ENCODE measurements at places on chromosomes 4 and X.

DNA sequence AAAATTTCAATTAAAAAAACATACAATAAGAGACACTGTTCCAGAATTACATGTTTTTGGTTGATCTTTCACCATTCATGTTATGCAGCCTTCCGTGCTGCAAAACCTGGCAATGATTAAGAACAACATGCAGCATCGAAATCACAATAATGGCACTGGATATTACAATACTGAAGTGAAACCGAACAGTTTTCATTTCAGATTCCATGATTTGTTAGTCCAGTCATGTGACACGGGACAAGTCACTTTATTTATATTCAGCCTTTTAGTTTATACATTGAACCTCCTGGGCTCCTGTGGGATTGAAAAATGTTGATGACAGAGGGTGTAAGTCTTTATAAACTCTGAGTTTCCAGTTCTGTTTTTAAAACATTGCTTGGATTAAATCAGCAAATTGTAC, 142.5 kb upstream of the TTC29 start:
- DNase-seq, result no peak

DNA sequence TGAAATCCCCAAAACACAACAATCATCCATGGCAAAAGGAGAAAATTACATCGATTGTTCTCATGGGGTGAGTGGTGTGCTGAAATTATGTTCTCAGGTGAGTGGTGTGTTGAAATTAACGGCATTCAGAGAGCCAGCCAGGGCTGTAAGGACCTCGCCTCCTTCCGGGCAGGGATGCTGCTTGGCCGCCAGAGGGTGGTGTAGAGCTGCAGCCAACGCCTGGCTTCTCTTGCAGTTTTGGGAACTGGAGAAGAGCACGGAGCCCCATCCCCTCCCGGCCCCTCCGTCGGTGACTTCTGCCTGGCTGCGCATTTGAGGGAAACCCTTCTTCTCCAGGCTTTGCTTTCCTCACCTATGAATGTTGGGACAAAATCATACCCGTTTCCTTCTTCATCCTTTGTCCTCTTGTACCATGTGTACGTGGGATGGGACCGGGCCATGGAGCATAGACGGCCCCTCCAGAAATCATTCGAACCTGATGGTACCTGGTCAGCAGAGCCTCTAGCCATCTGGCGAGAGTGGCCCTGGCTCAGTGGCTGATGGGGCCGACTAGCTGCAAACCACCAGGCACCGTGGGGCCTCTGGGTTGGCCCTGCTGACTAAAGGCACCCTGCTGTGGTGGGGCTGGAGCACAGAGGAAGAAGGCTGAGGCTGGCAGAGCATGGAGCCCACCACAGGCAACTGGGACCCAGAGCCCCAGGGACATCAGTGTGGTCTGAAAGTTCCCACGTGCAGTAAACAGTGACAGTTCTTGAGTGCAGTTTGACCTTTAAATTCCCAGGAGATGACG, 28.4 kb downstream of the TRMT44 start:
- DNase-seq, result no peak

DNA sequence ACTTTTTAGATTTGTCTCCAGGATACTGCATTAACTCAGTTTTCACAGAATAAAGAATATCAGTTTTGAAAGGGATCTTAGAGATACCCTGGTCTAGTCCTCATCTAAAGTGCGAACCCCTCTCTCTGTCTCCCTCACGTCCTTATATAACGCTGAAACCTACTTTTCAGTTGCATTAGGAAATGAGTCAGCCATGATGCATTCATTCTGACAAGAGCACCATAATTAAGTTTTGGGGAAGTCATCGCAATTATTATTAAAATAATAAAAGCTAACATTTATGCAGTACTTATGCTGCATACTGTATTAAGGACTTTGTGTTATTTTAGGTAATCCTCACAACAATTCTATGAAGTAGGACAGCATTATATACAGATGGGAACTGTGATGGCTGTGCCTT, 116.1 kb downstream of the REELD1 start:
- DNase-seq, result no peak

DNA sequence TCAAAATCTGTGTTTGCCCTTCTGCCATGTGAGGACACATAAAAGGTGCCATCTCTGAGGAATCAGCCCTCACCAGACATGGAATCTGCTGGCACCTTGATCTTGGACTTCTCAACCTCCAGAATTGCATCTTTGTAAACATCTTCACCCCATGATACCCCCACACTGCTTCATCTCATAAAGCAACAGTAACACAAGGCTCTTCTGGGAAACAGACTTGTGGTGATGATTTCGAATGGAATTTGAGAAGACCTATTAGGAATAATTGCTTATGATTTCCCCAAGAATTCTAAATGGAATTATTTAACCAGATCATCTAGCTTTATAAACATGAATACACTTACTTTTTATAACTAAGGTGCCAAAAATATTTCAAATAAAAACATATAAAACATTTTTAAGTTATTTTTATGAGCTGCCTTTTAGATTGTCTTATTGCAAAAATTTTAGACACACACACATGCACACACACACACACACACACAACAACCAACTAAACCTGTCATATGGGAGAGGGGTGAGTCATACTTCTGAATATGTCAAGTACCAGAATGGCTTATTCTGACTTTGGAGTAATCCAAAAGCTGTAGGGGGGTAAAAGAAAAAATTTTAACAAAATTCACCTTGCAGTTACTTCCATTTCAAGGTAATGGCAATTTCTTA, 82.0 kb downstream of the USP46 start:
- no peak for DNase-seq

- no peak for DNase-seq
These were observed 35.3 kb upstream of the PTPN13 start for GRCh38 chr4:86558797-86559196.

GRCh38 chr4:66572949-66573348, 902.7 kb upstream of the EPHA5 start:
- DNase-seq, result no peak

DNA sequence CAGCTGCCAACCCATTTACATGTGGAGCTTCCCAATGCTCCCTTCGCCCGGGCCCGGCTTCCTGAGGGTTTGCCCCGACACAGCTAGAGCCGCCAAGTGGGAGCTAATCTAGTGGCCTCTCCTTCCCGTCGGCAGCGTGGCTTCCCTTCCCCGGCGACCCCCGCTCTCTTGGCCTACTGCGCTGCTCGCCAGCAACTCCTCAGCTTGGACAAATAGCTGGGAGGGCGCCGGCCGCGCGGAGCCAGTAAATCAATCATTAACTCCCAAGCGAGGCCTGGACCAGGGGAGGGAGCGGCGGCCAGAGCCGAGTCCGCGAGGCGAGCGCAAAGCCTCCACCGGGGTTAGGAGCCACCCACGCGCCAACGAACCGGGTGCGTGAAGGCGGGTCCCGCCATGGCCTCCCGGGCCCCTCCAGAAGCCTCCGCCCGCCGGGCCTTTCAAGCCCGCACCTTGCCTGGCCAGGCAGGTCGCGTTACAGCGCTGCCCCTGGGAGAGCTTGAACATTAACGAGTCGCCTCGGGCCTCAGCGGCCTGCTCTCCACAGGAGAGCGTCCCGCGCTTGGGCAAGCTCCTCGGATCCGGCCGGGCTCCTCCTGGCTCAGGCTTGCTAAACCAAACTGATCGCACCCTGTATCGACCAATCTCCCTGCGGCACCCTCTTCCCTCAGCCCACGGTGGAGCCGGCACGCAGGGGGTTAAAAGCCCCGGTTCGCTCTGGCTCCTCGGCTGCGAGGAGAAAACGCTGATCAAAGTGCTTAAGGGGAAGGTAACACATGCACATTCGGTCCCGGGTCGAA, 10.6 kb upstream of the BCOR start:
- DNase-seq, result no peak

DNA sequence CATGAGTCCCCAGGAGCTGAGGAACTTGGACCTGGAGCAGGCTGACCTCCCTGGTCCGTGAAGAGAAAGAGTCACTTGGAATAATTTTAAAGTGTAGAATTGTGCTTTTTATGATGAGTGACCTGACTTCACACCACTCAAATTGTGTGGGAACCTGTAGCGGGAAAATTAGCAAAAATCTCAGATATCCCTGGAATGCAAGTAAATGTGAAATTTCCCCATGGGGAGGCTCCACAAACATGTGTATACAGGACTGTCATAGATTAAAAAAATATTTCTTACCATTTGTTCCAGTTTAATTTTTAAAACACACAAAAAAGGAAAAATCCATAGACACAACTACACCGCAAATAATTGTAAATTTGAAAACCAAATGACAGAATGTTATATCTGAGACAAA, 1079.6 kb upstream of the PABPC4L start:
- no peak for DNase-seq

- no peak for DNase-seq
These were observed 95.8 kb downstream of the NHSL2 start for GRCh38 chrX:72006461-72006860.

GRCh38 chr4:8777320-8778196, 94.1 kb downstream of the HMX1 start:
- no peak for DNase-seq

DNA sequence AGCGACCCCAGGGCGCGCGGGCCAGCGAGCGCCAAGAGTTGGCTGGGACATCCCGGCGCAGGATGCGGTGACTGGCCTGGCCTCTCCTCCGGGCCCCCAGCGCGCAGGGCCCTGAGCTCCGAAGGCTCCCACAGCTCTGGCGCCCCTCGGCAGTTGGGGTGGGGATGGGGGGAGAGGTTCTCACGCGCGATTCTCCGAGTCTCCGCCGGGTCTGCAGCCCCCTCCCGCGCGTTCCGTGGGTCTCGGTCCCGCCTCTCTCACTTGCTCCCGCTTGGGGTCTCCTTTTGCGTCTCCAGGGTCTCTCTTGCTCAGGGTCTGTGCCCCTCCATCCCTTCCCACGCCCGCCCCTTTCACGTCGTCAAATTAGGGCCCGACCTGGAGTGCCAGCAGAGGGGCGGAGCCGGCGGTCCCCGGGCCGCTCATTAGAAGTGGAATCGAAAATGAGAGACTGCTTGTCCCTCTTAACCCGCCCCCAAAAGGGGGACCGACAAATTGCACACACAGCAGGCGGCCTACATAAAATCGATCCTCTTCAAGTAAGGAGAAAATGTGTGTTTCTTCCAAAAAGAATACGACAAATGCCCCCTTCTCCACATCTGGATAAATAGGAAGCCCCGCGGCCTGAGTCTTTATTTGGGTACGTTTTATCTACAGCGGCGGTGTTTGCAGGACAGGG, 877 bp upstream of the NKX1-1 start:
- DNase-seq, result no peak

DNA sequence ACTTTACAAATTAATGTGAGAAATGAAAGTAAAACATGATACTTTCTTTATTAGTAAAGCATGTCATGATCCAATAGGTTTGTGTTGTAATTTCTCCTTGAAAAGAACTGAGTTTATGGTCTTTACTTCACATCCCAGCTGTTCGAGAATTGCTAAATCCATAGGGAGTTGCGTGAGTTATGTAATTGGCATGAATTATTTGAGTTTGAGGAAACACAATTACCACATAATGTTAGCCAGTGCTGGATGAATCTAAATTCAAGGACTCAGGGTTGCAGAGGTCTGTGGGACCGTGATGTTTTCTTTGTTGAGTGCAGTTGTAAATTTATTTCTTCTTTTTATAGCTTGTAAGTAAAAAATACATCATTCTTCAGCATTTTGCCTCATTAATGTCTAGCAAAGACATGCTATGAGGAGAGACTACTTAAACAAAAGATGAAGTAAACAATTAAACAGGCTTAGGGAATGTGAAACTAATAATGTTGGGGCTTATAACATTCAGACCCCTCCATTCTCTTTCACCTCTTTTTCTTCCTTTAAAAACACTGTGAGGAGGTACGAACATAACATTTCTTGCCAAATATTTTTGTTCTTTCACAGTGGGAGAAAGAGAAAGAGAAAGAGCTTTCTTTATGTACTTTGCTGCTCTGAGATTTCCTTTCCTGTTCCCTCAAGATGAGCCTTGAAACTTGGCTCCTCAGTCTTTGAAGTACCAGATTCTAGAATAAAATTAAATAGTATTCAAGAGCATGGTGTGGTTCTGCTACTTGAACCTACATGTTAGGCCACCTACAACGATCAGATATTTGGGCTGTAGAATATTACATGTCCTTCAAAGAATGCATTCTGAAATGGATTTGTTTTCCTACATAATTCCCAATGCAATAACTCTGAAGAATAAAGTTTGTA, 159.6 kb upstream of the ANK2 start:
- no peak for DNase-seq

- no peak for DNase-seq
These were observed 35.7 kb downstream of the FANCB start for GRCh38 chrX:14837155-14837554.

- DNase-seq, result no peak
These were observed 548.0 kb upstream of the IGFBP7 start for GRCh38 chr4:57658188-57658587.

GRCh38 chr4:173802662-173803022, 272.6 kb upstream of the HAND2 start:
- no peak for DNase-seq

GRCh38 chr4:99826016-99826415, 9.4 kb downstream of the DAPP1 start:
- DNase-seq, result no peak

GRCh38 chr4:87390551-87390890, 467 bp downstream of the HSD17B11 start:
- DNase-seq, result no peak

- no peak for DNase-seq
These were observed 134.4 kb downstream of the DDX53 start for GRCh38 chrX:23134136-23134535.

- no peak for DNase-seq
These were observed 8.3 kb upstream of the PDE6B start for GRCh38 chr4:616911-617643.

DNA sequence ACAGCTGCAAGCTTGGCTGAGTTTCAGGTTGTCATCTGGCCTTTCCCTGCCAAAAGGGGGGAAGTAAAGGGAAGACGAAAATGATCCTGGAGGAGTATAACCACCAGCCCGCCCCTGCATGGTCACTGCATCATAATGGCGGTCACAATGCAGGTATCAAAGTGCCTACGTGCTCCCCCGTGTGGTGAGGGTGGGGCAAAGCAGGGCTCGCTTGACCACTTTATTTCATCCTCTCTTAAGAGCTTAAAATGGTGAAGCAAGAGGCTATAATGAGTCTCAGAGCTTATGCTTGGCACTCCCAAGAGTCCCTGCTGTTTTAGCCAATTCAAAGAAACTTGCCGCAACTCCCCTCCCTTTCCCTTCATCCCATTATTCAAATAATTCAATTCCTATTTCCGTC, 105.6 kb downstream of the APOOL start:
- DNase-seq, result no peak

- DNase-seq, result no peak
These were observed 78.5 kb upstream of the MTNR1A start for GRCh38 chr4:186633844-186634243.

DNA sequence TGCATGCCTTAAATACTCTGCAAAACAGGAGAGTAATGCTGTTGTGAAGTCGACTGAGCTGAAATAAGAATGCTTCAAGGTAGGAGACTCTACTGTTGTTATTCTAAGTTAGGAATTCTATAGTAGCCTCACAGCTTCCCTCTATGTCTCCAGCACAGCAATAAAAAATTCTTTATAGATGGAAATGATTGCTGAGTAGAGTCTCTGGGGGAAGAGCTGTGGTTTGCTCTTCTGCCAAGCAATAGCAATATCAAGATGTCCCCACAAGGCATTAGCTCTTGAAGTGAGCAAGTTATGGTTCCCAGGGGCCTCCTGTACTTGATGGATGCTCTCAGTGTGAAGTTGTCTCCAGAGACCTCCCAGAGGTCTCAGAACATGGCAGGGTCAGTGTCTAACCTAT, 880.6 kb upstream of the FRG1 start:
- DNase-seq, result no peak

- DNase-seq, result no peak
These were observed 1216.5 kb downstream of the RAPGEF2 start for GRCh38 chr4:160319221-160319867.

Measured in NCI-H2029 treated with DMSO at 0.1 percent for 48 hours (cell line).